ENCODE measurements at places on chromosomes 3 and 15.

- DNase-seq = no peak
Observed at GRCh38 chr15:96959501-96959900, 629.0 kb downstream of the NR2F2 start.

DNA sequence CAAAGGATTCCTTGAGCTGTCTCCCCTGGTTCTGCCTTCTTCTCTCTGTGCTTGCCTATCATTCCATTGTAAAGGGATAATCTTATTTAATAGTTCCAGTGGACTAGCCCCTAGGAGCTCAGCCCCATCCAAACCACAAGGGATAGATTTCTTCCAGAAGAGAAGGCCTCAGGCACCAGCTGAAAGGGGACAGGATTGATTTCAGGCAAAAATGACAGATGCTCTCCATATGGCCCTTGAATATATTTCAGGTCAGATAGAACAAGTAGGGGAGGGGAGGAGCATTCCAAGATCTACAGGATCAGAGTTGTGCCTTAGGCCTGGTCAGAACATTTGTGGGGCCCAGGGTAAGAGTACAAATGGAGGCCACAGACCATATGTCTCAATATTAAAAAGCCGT, 85.3 kb downstream of the RPLP1 start:
- DNase-seq = no peak

DNA sequence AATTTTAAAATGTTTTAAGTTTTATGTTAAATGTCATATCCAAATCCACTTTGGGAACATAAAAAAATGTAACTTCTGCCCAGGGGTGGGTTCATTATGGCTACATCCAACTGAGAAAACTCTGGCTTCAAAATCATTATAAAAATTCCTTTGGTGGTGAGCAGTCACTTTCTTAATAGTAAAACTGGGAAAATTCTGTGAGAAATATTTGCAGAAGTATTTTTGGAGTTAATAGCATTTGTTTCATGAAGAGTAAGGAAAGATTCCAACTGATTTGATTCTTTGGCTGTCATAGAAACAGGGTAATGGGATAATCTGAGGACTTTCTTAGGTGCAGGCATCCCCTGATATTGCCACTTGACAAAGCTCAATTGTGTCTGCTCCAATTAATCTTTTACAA, 38.8 kb downstream of the CPA3 start:
- no peak for DNase-seq

DNA sequence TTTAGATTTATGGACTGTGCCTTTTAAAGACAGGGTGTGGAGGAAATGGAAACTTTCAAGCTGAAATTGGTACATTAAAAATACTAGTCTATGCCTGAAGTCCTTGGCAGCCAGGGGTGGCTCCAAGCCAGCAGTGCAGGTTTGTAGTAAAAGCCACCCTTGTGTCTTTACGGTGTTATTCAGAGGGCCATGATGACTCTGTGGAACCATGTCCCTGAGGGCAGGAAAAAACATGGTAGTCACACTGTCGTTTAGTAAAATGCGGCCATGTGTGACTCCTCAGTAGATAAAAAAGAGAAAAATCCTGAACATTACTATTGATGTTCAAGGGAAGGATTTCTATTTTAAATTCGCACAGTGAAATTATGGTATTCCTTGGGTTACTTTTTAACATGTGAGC, 2.7 kb downstream of the FAN1 start:
- no peak for DNase-seq

DNA sequence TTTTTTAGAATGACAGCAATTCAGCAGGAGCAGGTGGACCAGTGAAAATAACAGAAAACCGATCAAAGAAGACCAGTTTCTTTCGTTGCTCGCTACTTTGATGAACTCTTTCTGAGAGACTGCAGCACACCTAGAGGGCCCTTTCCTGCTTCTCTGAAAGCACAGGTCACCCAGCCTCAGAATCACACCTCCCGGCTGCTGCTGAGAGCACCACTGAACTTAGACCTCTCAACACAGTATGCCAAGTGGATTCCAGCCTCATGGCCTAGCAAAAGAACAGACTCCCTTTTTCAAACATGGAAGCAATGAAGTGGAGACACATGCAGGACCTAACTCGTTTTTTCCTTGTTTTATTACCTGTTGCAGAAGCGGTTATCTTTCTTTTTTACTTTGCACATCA, 13.9 kb upstream of the APH1B start:
- DNase-seq = no peak

DNA sequence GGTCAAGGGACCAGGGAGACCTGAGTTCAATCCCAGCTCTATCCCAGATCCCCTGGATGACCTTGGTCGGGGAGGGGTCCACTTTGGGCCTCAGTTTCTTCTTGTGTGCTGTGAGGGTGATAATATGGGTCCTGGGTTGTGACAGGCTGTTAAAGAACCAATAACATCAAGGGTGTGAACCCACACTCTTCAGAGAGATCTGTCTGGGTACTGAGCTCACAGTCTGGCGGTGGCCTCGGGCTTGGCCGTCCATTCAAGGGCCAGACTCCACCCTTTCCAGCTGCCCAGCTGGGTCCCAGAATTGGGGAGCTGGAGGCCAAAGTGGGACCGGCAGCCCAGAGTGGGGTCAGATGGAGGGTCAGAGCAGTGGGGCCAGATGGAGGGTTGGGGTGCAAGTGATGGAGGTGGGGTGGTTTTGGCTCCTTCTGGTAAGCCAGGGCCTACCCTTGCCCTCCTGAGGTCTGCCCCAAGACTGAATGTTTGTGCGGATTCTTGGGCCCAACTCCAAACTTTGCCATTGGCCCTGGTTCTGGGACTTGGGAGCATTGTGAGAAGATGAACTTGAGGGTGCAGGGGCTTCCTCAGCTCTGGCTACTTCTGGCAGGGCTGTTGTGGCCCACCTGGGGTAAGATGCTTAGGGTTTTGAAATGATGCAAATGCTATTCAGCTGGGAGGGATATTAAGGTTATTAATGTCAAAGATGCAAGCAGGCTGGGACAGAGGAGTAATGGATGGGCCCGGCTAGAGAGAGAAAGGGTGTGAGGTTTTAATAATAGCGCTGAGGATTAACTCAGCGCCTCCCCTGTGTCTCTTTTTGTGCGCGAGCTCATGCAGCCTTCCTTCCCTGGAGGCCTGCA, 1.5 kb downstream of the CORO2B start:
- DNase-seq = no peak

DNA sequence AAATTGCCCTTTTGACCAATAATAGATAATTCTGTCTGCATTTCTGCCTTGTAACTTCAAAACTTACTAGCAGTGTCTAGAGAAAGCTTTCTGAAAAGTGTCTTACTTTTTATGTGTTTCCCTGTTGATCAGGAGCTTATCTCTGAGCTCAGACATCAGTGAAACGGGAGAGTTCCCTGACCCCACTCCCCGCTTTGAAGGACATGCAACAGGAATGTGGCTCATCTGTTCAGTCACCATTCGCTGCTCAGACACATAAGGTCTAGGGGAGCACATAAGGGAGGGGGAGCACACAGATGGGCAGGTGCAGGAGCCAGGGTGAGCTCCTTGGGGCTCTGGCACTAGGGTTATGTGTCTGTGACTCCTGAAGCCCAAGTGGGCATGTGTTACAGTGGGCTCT, 205.0 kb downstream of the FEZF2 start:
- DNase-seq = no peak

- DNase-seq = peak; percentile 65
Observed at GRCh38 chr3:25423780-25424588, 4.1 kb upstream of the RARB start.

DNA sequence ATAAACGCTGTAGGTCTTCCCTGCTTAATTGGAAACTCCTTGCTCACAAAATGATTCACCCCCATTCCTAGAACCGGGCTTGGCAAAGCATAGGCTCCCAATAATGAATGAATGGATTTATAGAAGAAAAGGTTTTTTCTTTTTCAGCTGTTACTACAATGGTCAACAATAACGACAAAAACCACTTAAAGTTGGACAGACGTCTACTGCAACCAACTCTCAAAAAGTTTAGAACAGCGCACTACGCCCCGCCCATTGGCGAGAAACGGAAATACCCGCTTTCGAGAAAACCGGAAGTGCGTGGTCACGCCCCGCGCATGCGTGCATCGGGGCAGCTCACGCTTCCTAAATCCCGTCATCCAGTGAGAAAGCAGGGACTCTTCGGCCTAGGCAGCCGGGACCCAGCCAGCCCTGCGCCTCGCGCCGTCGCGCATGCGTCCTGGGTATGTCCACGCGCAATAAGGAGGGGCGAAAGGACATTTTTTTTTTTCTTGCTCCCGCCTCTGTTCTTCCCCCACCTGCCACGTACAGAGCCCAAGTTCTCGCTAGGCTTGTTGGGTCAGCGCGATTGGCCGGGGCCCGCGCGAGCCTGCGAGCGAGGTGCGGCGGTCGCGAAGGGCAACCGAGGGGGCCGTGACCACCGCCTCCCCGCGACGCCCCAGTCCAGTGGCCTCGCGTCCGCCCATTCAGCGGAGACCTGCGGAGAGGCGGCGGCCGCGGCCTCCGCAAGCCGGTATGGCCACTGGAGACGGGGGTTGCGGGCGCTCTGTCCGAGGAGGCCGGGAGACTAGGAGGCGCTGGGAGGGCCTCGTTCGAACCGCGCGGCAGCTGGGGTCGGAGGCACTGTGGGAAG, at the start of gene TFG:
TSS of gene TFG (plus strand) at position 506 of the 853 bp plus-strand sequence. CDS start 4,192 bp downstream, outside the sequence.
- peak; percentile 100 for DNase-seq

DNA sequence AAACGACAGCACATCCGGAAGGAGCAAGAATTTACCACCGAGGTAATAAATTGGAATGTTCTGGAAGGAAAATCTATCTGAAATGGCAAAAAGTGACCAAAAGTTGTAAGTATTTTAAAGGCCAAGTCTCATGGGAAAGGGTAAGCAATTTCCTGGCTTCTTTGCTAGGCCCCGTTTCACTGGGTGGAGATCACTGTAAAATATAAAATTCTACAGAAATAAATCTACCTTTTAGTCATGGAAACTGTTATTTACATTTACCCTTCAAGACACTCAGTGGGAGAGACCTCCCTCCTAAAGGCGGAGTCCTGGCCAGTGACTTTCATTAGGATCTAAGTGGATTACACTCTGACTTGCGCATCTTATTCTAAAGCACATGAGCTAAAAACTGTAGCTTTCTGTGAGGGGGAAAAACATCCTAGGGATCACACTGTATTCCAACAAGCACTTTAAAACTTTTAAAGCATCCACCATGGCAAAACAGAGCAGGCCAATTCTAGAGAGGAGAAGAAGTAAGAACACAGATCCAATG, 28.8 kb downstream of the LYZL4 start:
- DNase-seq = no peak

- DNase-seq = peak; percentile 5
Observed at GRCh38 chr3:110352841-110353604, 718.6 kb upstream of the NECTIN3 start.

DNA sequence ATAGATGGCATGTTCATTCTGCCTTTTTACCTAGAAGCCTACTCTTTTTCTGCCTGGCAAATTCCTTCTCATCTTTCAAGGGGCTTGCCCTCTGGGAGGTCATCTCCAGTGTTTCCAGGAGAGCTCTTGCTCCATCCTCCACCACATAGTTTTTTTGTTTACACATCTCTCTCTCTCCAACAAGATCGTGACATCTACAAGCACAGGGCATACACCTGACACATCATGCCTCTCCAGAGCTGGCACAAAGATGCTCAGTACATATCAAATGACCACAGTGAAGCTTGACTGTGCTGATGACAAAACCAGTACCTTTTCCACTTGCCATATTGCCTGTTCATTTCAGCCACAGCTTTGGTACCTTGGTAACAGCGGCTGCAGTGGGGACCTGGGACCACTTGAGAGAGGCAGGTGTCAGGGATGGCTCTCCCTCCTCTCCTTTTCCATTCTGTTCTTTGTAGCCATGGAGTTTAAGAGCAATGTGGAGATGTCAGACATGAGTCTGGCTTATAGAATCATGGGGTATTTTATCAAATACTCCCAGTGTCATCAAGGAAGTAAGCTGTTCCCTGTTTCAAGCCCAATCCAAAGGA, 15.4 kb downstream of the ALPK3 start:
- DNase-seq = no peak

- no peak for DNase-seq
Observed at GRCh38 chr15:62050115-62050514, 10.1 kb downstream of the VPS13C start.

DNA sequence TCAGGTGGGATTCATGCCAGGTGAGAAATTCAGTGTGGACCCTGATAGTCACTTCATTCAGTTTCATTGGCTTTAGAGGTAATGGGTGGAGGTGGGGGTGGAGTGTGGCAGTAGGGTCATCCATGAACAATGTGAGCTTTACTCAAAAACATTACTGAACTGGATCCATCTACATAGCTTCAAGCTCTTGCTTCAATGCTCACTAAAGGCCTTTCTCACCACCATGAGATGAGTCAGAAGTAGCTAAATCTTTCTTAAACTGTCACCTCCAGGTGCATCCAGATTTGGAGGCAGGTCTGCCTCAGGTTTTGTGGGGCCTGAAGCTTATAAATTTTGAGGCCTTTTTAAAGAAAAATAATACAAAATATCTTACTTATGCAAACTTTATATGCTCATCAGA, 363.6 kb downstream of the CHST2 start:
- no peak for DNase-seq

- no peak for DNase-seq
Observed at GRCh38 chr3:98360681-98361080, 7.0 kb downstream of the OR5K4 start.

Measured in GM03348 (cell line).